ENCODE measurements at places on chromosomes 12 and 14.

DNA sequence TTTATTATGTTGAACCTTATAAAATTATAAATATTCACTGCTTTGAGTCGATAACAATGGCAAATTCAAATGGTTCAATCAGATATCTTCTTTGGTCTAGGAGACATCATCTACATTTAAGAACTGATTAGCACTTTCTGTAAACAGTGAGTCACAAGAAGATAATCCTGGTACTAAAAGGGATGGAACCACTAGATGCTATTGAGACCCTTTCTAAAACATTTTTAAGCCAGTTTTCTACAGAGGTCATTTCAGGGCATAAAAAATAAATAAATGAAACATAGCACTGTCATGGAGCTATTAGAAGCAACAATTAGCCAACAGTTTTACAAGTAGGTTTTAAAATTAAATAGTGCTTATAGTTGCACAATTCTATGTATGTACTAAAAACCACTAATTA, 212.2 kb downstream of the DUSP6 start:
- no peak for DNase-seq

DNA sequence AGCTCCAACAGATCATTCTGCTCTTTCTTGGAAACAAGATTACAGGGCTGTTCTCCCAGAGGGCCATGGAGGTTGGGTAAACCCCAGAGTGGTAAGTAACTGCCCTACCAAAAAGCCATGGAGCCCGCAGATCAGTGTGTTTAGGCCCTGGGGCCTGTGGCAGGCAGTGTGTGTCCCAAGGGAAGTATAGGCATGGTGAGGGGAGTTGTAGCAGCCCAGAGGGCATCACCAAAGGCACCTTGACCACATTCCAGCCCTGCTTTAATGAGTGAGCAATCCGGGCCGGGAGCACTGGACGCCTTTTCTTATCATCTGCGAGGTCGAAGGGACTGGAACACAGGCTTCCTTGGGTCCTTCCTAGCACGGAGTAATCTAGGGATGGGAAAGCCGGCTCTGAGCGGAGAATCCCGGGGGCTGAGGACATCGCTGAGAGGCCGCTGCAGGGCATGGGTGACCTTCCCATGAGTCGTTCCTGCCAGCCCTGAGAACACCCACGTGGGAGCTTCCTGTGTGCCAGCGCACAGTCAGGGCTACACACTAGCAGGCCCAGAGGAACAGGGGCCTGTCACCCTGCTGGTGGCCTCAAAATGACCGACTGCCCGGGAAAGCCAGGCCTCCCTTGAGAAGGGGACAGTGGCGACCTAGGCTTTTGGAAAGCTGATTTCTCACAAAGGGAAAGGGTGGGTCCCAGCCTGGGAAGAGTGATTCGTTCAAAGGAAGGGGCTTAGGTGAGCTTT, 91.3 kb downstream of the NINJ2 start:
- DNase-seq: no peak

DNA sequence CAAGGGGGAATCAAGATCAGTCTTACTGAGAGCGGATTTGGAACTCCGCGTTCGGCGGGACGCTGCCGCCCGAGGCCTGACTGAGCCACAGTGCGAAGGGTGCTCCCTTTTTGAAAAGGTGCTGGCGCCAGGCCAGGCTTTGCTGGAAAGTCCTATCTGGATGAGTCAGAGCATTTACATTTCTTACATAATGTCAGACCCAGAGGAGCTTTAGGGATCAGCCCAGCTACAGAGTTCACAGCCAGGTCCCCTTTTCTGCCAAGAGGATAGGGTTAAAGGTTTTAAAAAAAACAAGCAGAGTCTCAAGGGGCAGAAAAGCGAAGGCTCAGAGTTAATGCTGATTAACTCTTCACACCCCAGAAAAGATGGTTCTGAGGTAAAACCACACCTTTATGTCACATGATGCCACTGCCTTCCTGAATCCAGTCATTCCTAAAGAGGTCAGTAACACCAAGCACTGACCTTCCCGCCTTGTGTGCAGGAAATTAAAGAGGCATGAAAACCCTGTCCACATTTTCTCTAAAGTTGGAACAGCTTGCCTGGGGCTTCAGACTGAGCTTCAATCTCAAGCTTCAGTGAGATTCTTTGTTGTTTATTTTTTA, 11.7 kb upstream of the FBXL14 start:
- DNase-seq: peak; percentile 68

- DNase-seq: no peak
These were observed 364.1 kb upstream of the KITLG start for GRCh38 chr12:88944397-88944796.

- DNase-seq: no peak
These were observed 15.1 kb downstream of the CYP46A1 start for GRCh38 chr14:99699085-99699760.

DNA sequence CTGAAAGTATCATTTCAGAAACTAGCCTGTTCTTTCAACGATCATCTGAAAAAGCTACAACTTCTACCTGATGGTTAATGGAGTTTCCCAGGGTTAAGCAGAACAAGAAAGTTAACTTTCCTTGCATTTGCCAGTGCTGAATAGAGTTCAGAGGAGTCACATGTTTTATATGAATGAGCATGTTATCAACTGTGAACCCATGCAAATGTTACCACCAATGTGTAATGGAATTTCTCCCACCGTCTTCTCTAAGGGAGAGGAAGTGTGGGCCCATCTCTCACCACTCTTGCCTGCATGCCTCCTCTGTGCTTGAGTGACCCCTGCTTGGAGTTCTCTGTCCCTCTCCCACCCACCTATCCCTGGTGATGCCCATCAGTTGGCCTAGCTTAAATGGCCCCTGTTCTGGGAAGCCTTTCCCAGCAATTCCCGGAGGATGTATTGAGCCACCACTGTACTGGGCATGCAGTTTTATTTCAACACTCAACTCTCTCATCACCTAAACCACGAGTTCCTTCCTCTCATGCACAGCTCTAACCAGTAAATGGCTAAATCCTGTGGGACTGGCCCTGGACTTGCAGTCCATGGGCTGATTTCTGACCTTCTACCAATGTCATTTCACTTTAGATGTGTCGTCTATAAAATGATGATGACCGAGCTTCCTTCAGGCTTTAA, 159.8 kb downstream of the RPAP3 start:
- DNase-seq: no peak

DNA sequence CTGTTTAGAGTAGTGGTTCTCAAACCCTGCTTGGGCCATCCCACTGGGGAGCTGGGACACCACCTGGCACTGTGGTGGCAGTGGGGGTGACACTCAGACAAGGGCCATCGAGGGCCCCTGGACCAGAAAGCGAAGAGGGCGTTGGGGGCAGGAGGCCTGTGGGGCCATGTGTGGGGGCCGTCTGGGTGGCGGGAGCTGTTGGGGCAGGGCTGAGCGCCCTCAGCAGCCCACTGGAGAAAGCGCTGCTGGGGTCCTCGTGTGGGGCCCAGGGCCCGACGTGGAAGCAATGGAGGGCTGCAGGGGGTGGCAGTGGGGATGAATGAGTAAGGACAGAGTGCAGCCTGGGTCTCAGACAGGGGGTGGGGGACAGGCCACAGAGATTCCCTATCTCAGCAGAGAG, 5.9 kb upstream of the ADSS1 start:
- no peak for DNase-seq

DNA sequence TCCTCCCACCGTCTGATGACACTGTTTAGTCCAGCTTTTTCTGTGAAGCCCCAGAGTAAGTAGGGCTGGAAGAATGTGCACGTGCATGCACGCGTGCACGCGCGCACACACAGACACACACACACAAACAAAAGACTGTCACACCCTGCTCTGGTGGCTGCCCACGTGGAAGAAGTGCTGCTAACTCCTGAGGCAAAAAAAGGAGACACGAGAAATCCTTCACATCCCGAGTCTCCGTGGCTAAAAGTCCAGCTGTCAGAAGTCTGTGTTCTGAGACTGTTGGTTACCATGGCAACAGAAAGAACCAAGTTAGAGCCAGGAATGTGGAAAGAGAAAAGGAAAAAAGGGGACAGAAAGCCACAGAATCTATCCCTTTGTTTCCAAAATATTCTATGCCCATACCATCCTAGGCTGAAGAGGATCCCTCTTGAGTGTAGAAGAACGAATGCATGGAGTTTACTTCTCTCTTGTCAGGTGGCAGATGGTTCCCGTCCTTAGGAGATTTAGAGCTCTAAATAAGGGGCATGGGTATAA, 1.6 kb upstream of the C12orf71 start:
- no peak for DNase-seq

GRCh38 chr12:94615260-94616181, 34.8 kb downstream of the TMCC3 start:
- no peak for DNase-seq

DNA sequence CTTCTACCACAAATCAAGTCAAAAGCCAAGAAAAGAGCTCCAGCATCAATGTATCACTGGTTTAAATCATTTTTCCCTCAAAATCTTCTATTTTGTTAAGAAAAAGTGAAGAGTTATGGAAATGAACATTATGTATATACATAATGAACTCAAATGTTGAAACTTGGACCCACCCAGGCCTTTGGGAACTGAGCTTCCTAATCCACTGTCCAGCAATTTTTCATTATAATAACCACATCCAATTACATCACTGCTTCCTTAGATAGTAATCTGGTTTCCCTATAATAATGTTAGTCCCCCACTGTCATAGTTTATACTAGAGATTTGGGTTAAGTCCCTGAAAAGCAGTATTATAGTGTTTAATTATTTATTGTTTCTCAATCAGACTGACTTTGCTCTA, 170.9 kb downstream of the PIK3C2G start:
- DNase-seq: no peak

- peak; percentile 66 for DNase-seq
These were observed 42.5 kb downstream of the MARK3 start for GRCh38 chr14:103427485-103428443.
